ENCODE measurements at places on chromosomes 4 and X. TPM values are rescaled to one million over a fixed set of nuclear protein-coding genes. Genes with fewer than 3 reads are reported as not detected.
A peak's percentile ranks its signal among the peaks of the same experiment; 100 is the strongest.

DNA sequence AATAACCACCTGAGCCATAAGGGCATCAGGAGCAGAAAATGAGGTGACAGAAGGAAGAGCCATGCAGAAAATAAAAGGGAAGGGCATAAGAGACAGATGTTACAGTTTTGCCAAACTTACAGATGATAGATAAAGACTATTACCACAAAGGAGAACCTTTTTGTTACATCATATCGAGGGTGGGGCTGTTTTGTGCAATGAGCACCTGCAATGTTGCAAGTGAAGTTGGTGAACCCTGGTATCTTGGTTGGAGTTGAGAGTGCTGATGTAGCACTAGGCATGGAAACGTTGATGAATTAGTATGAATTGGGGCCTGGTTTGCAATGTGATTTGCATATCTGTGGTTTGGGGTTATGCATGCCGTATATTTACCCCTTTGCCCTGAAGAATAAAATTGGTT lies 119.8 kb upstream of the TEX13D start:
- H3K4me3 ChIP-seq: no peak overlapping the region
- H3K27me3 ChIP-seq: no peaks in the 10 kb centered on the region
- no peak overlapping the region for H3K27ac ChIP-seq
- no peak for DNase-seq
- peaks cover 18% of the 10 kb centered on the region for H3K4me1 ChIP-seq
- no peaks in the 10 kb centered on the region for H3K36me3 ChIP-seq

The TMPRSS11D gene
- not detected for total RNA-seq

The TMPRSS11B gene
- total RNA-seq: not detected

DNA sequence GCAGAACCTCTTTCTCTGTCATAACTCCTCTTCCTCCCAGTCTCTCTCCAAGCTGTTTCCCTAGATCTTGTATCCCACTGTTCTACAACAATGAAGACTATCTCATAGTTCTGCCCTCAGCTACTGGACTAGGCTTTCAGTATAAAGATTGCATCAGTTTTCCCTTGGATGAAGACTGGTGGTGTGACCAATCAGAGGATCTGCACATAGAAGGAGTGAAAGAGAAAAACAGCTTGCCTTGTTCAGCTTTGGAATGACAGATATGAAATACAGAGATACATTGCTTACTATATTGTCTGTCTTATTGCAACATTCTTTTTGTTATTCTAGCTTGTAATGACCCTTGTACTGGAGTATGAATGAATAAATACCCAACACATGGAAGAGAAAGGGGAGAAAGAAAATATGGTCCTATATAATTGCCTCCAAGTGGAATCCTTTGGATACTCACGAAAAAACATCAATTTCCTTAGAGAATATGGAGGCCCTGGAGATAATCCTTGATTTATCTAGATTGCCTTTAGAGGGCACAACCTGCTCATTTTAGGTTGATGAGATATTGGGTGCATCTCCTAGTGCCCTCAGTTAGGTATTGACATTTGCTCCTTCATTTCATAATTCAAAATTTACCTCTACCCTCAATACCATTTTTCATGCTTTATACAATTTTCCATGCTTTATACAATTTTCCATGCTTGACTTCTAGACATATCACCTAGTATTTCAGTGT lies 395.8 kb downstream of the NAF1 start:
- H3K27ac ChIP-seq: no peak overlapping the region
- DNase-seq: no peak
- H3K4me1 ChIP-seq: no peaks in the 10 kb centered on the region
- no peak overlapping the region for H3K4me3 ChIP-seq
- H3K36me3 ChIP-seq: no peaks in the 10 kb centered on the region
- no peaks in the 10 kb centered on the region for H3K27me3 ChIP-seq

DNA sequence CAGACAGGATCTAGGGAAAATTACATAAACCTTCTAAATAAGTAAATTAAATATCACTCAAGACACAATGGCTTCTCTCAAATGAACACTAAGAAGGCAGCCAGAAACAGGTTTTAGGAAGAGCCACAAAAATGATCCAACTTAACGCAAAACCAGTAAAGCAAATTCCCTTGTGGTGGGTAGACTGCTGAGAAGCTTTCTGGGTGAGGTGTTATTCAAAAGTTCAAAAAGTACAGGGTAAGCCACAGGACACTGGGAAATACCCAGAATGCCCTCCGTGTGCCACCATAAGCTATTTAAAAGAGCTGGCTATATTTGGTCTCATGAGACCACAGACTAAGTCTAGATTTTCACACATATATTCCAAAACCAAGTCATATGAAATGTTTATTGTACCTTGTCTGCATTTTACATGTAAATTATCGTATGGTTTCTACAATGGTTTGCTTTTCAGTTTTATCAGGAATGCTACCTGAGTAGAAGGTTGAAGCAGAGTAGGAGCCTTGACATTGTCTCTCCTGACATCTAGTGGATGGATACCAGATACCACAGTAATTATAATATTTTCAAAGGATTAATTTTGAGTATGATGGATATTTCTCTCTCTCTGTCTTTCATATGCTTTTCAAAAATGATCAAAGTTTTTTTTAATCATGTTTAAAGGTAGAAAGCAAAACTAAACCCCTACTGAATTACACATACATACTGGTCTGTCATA lies 109.3 kb upstream of the KLHL13 start:
- peak; percentile 16 for DNase-seq
- no peak overlapping the region for H3K27ac ChIP-seq
- H3K4me1 ChIP-seq: no peaks in the 10 kb centered on the region

DNA sequence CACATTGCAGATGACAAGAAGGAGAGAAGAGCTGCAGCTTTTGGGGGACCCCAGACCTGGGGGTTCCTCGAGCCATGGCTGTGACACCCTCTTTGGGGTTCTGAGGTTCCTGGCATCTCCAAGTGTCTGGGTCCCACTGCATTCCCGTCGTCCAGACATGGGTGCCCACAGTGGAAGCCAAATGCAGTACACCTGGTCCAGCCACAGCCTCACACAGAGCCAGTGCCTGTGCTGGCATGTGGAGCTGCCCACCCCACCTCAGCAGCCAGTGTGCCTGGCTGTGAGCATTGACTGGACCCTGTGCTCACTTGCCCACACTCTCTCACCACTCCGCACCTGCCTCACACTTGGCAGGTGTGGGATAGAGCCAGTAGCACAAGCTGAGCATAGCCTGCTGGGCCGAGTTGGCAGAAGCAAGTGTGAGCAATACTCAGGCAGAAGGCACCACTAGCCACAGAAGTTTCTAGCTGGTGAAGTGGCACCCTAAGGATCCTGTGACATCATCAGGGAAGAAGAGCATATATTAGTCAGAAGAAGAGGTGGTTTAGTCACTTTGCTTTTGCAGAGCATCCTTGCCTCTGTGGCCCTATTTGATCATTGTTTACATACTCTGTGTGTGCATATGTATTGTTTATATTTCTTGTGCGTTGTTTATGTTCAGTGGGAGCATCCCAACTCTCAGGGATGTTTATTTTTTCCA lies 65.0 kb upstream of the MAGEB2 start:
- no peak overlapping the region for H3K27ac ChIP-seq
- DNase-seq: no peak
- H3K4me3 ChIP-seq: no peak overlapping the region

GRCh38 chrX:132622130-132622529 lies 133.3 kb upstream of the MBNL3 start:
- H3K27ac ChIP-seq: no peak overlapping the region
- H3K4me3 ChIP-seq: no peak overlapping the region
- no peaks in the 10 kb centered on the region for H3K4me1 ChIP-seq
- no peaks in the 10 kb centered on the region for H3K27me3 ChIP-seq
- no peak for DNase-seq
- H3K36me3 ChIP-seq: no peaks in the 10 kb centered on the region

The PNMA6F gene
- 0.83 TPM for total RNA-seq

- peak overlapping the region; percentile 78 for H3K4me3 ChIP-seq
- H3K27ac ChIP-seq: no peak overlapping the region
- H3K36me3 ChIP-seq: no peaks in the 10 kb centered on the region
- peaks cover 46% of the 10 kb centered on the region for H3K27me3 ChIP-seq
- DNase-seq: peak; percentile 79
- peaks cover 5% of the 10 kb centered on the region for H3K4me1 ChIP-seq
Observed at GRCh38 chr4:71186566-71187403, 152.0 kb upstream of the SLC4A4 start.

- H3K4me3 ChIP-seq: no peak overlapping the region
- no peak for DNase-seq
- H3K36me3 ChIP-seq: no peaks in the 10 kb centered on the region
- no peaks in the 10 kb centered on the region for H3K4me1 ChIP-seq
Observed at GRCh38 chr4:80171251-80171650, 26.1 kb upstream of the PRDM8 start.

DNA sequence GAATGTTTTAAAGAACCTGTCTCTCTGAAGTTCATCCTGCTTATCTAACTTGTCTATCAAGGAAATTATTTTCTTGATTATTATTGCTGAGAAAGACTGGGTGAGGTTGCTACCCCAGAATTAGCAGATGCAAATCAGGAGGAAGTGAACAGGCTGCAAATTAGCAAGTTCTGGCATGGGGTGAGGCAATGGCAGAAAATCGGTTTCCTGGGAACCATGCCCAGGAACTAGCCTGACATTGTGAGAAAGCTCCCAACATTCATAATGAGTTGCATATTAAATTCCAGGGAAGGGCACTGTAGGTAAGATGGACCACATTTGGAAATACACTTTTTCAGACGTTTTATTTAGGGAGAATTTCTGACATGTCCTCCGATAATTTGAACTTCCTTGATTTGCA lies 11.6 kb downstream of the ARSF start:
- no peaks in the 10 kb centered on the region for H3K36me3 ChIP-seq
- no peak overlapping the region for H3K4me3 ChIP-seq
- no peak for DNase-seq
- no peaks in the 10 kb centered on the region for H3K27me3 ChIP-seq
- H3K27ac ChIP-seq: no peak overlapping the region

DNA sequence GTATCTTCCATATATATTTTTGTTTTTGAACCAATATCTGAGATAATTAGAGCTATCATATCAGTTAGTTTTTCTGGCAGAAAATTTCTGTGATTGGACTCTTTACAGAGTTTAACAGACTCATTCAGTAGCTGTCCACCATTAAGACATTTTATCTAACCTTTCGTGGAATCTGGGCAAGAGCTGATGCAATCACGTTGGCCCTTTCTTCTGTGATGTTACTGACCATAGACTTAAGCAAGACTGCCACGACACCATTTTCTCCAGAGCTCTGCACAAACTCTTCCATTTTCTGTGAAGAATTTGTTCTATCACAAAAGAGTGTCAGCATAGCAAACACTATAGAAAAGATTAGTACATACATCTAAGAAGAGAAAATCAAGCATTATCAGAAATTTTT lies 41.8 kb upstream of the UGT2B15 start:
- H3K36me3 ChIP-seq: no peaks in the 10 kb centered on the region
- no peak overlapping the region for H3K4me3 ChIP-seq
- no peak overlapping the region for H3K27ac ChIP-seq
- no peak for DNase-seq

The YIPF7 gene
- total RNA-seq: not detected

DNA sequence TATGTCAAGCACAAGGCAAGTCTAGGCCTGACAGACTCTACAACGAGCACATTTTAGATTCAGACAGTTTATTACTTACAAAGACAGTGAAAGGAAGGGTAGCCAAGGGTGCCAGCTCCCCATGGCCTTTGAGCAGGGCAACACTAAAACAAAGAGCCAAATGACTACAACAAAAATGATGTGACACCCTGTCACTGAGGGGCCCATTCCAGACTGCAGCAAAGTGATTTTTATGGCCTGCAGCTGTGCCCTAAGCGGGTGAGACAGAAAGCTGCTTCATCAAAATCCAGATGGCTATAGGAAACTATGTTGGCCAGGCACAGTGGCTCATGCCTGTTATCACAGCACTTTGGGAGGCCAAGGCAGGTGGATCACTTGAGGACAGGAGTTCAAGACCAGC lies 13.4 kb upstream of the RP2 start:
- H3K36me3 ChIP-seq: no peaks in the 10 kb centered on the region
- no peak overlapping the region for H3K4me3 ChIP-seq
- DNase-seq: no peak
- H3K4me1 ChIP-seq: no peaks in the 10 kb centered on the region
- no peak overlapping the region for H3K27ac ChIP-seq
- no peaks in the 10 kb centered on the region for H3K27me3 ChIP-seq

DNA sequence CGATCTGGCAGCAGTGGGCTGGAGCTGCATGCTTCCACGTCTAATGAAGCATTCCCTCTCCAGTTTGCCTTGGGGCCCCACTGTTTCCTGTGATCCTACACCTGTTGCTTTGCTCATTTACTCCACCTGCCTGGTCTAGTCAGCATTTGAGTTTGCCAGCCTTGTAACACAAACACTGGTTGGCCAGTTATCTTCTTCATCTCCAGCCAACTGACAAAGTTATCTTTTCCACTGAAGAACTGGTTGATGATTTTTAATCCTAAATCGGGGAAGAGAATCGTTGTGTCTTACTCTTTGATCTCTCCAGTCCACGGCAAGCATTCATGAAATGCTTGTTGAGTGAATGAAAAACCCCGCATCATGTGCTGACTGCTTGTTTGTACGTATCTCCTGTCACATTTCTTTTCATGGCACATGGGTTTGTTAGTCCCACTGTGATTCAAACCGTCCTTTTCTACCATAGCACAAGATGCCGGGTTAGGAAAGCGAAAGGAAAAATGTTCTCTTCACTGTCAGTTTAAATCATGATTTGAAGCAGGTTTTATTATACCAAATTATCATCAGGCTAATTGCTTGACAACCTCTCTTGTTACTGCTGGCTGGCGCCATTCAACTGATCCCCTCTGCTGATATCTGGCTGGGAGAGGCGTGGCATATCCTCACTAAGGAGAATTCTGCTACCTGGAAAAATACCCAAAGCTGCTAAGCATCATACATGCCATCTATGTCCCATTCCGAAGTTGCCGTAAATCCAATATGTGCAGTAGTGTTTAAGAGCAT lies 144.8 kb downstream of the SHROOM3 start:
- no peak overlapping the region for H3K4me3 ChIP-seq
- no peak overlapping the region for H3K27ac ChIP-seq
- no peaks in the 10 kb centered on the region for H3K4me1 ChIP-seq
- no peaks in the 10 kb centered on the region for H3K27me3 ChIP-seq

Data from GM23338 (cell line).